Urinary bladder (tissue), 4 donors: ENCODE measurements at places on chromosomes 4 and X. TPM values are rescaled to one million over a fixed set of nuclear protein-coding genes. Genes with fewer than 3 reads are reported as not detected.

Gene RAI2
- total RNA-seq, result 4.7 TPM

Gene SYAP1
- 29.9 TPM for total RNA-seq

Gene MAOB
- 12.3 TPM for total RNA-seq

Gene CYTL1
- total RNA-seq, result 24.2 TPM
